MG63 (cell line): ENCODE measurements at places on chromosomes 2 and 18. TPM values are rescaled to one million over a fixed set of nuclear protein-coding genes. Genes with fewer than 3 reads are reported as not detected.

SULT1C4 gene
- not detected in 2 replicates for total RNA-seq

MOB1A gene
- 95.6 and 187 TPM in 2 replicates for total RNA-seq

GPR39 gene
- total RNA-seq, result 0.95 and 3.1 TPM in 2 replicates

FSIP2 gene
- total RNA-seq, result under 0.01 TPM in 1 of 2 replicates, not detected in the other

LOXHD1 gene
- not detected in 2 replicates for total RNA-seq

CCDC68 gene
- 0.46 and 1.5 TPM in 2 replicates for total RNA-seq

MC5R gene
- 0.69 and 0.99 TPM in 2 replicates for total RNA-seq

SLC4A3 gene
- 3.0 and 4.9 TPM in 2 replicates for total RNA-seq

SMAD4 gene
- total RNA-seq, result 58.6 and 106 TPM in 2 replicates

PAX8 gene
- 0.46 and 0.69 TPM in 2 replicates for total RNA-seq

CHAC2 gene
- total RNA-seq, result 2.4 and 9.7 TPM in 2 replicates

DNER gene
- total RNA-seq, result 84.8 and 88.7 TPM in 2 replicates

LCT gene
- not detected in 2 replicates for total RNA-seq

NDUFAF7 gene
- total RNA-seq, result 15.8 and 27.8 TPM in 2 replicates

SH3RF3 gene
- 0.22 and 0.82 TPM in 2 replicates for total RNA-seq

CD207 gene
- total RNA-seq, result not detected in 2 replicates

L3MBTL4 gene
- total RNA-seq, result not detected in 2 replicates

DPP10 gene
- total RNA-seq, result 1.7 and 6.4 TPM in 2 replicates

OSBPL6 gene
- 2.1 and 3.3 TPM in 2 replicates for total RNA-seq

NYAP2 gene
- not detected in 2 replicates for total RNA-seq

GPR17 gene
- not detected in 2 replicates for total RNA-seq

RGPD8 gene
- total RNA-seq, result 7.9 and 9.1 TPM in 2 replicates

ASXL3 gene
- total RNA-seq, result not detected in 2 replicates

CKAP2L gene
- total RNA-seq, result 19.4 and 19.9 TPM in 2 replicates

ASB18 gene
- not detected in 2 replicates for total RNA-seq
